ENCODE measurements at places on chromosomes 13 and 19.

DNA sequence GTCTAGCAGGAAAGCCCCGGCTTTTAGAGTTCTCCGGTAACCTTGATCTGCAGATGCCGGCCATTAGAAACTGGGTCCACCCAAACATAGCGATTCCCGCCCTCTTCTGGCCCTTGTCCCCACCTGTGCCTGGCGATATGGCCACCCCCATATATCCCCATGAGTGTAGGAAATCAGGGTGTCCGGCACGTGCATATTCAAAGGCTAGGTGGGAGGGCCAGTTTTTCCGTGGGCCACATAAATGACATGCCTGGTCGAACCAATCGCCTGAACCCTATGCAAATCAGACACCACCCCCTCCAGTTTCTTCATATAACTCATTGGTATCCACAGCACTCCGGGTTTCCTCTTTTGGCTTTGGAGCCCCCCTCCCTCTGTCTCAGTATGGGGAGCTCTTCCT, 37.4 kb downstream of the ERICH4 start:
- DNase-seq = no peak

- DNase-seq = no peak
Measured at GRCh38 chr19:34974646-34975045, 10.6 kb upstream of the ZNF792 start.

- no peak for DNase-seq
Measured at GRCh38 chr19:46514589-46515289, 19.1 kb upstream of the PNMA8B start.

DNA sequence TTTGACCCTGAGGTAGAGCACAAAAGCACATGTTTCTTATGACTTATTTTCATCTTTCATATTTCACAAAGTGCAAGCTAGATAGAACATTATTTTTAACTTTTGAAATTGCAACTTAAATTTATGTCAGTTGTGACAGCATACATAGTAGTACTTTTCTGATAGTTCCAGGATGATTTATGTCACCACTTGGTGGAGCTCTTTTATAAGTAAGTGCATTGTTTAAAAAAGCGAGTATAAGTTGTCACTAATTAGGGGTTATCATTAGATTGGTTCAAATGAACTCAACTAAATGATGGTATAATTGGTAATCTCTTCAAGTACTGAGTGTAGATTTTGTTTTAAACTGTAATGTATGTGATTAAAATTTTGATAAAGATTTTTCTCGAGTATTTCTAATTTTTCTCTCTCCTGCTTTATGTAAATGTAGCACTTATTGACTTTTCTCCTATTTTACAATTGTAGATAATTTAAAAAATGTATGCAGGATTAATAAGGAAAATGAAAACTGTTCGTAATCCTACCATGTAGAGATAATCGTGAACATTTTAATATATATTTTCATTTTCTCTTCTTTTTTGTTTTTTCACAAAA, 31.1 kb downstream of the RB1 start:
- DNase-seq = no peak

DNA sequence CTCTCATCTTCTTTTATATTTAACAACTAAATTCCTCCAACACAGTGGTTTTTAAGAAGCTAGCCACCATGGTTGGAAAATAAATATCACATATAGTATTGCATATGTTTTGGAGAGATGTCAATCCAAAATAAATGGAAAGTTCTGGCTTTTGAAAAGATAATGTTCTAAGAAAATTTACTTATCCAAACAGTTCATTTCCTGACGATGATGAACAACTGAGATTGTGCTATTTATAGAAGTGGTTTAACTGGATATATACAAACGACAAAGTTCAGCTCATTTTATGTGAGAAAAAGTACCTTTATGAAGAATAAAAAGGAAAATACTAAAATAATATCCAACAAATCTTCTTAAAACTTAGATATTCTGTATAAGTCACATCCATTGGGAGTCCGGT, 174.7 kb downstream of the MZT1 start:
- DNase-seq = no peak

DNA sequence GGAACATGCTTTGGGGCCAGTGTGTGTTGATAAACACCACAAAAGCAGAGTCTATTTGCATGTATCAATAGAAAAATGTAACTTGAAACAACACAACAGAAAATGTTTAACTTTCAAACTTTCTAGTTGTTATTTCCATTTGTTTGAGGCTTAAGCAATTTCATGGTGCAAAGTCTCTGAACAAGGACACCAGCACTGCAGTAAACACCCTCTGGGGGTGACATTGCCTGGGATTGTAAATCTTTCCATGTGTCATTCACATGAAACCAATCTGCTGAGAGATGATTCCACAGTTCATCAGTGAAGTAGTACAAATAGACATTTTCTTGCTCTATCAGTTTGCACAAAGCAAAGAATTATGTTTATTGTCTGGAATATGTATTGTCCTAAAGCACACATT, 124.5 kb downstream of the ITGBL1 start:
- no peak for DNase-seq

- no peak for DNase-seq
Measured at GRCh38 chr13:33286128-33286527, 573 bp upstream of the STARD13 start.

GRCh38 chr13:52894413-52894812, 46.0 kb upstream of the PCDH8 start:
- DNase-seq = no peak

GRCh38 chr13:73187106-73187505, 128.3 kb downstream of the KLF5 start:
- no peak for DNase-seq

DNA sequence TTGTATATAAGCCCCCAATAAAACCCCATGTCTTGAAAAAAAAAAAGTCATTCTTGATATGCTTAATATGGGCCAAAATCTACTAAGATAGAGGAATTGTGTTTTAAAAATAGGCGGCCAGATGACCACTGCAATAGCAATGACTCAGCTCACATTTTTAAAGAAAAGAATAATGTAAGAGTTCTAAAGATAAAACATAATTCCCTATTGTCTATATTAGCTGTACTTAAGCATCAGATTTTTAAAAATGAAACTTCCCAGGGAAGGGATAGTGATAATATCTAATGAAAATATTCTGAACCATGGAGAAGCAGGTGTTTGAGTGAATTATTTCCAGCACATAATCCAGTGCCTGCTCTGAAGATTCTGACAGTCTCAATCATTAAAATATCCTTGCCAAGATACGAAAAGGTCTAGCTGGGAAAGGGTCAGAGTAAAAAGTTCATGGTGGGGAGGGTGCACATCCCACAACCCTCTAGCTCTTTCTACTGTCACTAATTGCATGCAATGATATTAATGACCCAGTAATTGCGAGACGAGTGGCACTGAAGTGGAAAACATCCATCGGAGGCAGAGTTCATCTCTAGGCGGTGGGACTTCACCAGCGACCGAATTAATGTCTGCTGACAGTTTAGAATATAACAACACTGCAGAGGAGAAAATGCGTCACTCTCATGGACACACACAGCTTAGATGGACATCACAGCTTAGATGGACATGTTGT, 31.6 kb downstream of the EFNB2 start:
- DNase-seq = no peak

DNA sequence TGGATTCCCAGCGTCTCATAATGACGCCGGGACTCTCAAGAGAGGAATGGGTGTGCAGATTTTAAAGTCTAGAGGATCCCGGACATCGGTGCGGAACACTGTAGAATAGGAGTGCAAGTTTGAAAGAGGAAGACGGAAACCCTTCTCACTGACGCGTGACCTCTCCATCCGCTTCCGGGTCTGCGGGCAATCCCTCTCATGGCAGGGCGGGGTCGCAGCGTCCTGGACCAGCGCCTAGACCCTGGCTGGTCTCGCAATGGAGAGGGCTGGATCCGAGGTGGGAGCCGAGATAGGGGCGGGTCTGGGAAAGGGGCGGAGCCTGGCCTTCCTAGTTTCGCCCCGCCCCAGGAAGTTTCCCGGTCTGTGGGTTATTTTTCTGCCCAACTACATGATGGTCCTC, 4.6 kb upstream of the ZNF845 start:
- no peak for DNase-seq

GRCh38 chr19:35856546-35857149, at the start of gene KIRREL2:
KIRREL2 (plus strand) TSS chr19:35856911; CDS start chr19:35857120, 209 bp downstream.
- DNase-seq = no peak

GRCh38 chr13:32548837-32549236, 10.2 kb upstream of the N4BP2L2 start:
- DNase-seq = no peak

DNA sequence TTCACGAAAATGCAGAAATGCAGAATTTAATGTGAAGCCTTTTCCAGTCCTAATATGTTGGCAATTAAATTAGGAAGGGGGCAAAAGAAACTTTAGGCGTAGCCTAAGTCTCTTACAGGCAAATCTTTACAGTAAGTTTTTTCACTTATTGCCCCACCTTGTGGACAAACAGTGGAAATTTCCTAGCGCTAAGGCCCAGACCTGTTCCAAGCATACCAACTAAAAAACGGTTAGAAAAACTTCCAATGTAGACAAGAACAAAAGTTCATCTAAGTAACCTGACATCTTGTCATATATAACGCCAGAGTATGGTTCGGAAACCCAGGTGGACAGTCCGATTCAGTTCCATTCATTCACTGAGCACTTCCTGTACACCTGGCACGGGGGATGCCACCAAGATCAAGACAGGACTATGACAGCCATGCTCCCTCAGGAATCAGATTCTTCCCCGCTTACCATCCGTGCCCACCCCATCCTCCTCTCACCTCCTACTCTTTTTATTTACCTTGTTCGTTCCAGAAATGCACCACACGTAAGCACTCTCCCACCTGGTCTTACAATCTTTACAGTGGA, 4.9 kb downstream of the ZAR1L start:
- DNase-seq = no peak

DNA sequence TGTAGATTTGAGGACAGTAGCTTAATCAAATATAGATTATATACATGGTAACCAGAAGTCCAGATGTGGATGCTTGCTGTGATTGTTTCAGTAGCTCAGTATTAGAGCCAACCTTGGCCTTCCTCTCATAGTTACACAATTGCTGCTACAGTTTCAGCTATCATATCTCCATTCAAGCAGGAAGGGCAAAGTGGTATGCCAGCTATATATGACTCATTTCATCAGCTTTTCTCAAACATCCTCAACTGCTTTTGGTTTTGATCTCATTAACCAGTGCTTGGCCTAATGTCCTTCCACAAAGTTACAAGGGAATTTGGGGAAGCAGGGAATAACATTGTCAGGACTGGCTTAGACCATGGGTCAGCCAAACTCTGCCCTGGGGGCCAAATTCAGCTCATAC, 73.0 kb upstream of the MAB21L1 start:
- DNase-seq = no peak

All from lower leg skin (tissue), 4 donors.